Left lobe of liver (tissue), 2 donors: ENCODE measurements at places on chromosomes 2 and 18. TPM values are rescaled to one million over a fixed set of nuclear protein-coding genes. Genes with fewer than 3 reads are reported as not detected.

DNA sequence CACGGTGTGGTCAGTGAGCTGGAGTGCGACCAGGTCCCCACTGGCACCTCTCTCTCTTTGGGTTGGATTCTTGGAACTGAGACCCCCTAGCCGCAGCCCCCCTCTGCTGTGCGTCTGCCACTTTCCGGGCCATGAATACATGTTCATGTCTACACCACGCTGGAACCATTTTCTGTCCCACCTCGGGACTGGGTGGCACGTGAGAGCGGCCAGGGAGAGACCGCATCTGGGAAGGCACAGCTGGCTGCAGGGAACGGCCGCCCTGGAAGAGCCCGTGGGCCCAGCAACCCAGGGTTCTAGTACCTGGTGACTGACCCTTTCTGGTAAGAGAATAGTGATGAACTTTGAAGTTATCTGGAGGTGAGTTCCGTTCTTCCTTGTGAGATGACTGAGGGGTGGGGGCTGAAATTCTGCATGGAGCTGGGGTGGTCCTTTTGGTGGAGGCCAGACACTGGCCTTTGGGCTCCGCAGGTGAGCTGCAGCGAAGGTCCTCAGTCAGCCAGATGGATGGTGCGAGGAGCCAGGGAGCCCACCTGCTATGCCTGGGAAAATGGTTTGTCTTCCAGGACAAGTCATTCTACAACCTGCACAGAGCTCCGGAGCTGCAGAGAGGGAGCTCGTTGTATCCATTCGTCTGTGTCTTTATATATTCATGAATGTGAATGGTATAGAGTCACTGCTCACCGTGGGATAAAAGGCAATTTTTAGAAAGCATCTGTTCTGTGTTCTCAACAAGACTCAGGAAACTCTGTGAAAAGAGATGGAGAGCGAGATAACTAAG is 223.5 kb downstream of the NDUFA10 start:
- DNase-seq, result peak; percentile 33

Gene KLHL14
- total RNA-seq, result not detected

GRCh38 chr2:68738906-68739594 is 4.4 kb downstream of the ARHGAP25 start:
- DNase-seq, result no peak

DNA sequence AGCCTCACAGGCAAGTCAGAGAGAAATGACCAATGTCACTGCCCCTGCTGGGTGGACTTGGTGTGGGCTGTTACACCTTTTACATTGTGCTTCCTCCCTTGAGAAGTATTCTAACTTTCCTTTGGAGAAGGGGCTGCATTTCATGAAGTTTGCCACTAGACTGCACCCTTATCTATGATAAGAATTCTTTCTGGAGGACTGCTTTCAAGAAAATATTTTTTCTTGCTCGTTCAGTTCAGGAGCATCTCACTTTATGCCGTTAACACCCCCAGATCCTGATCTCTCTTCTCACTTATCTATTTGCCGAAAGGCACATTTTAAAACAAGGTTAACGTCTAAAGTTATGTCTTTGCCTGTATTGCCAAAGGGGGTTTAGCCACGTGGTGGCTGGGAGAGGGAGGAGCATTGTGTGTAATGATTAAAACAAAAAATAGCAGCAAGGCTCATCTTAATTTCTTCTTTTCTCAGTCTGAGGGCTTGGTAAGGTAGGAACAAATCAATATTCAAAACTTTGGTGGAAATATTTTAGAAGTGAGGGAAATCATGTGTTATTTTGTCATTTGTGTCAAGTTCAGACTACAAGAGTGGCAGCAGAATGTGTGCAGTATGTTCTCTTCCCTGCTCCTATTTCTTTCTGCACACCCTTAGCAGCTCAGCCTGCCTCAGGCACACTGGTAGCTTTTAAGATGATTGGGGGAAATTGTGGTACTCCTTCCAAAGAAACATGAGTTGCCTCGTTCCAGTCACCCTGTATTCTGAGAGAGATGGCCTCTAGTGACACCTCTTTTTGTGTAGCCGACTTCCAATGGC is 1.6 kb upstream of the IGFBP5 start:
- no peak for DNase-seq

- DNase-seq, result no peak
Measured at GRCh38 chr2:157732596-157732995, 103.9 kb upstream of the ACVR1C start.

- no peak for DNase-seq
Measured at GRCh38 chr2:126966601-126967000, 67.9 kb downstream of the TEX51 start.

DNA sequence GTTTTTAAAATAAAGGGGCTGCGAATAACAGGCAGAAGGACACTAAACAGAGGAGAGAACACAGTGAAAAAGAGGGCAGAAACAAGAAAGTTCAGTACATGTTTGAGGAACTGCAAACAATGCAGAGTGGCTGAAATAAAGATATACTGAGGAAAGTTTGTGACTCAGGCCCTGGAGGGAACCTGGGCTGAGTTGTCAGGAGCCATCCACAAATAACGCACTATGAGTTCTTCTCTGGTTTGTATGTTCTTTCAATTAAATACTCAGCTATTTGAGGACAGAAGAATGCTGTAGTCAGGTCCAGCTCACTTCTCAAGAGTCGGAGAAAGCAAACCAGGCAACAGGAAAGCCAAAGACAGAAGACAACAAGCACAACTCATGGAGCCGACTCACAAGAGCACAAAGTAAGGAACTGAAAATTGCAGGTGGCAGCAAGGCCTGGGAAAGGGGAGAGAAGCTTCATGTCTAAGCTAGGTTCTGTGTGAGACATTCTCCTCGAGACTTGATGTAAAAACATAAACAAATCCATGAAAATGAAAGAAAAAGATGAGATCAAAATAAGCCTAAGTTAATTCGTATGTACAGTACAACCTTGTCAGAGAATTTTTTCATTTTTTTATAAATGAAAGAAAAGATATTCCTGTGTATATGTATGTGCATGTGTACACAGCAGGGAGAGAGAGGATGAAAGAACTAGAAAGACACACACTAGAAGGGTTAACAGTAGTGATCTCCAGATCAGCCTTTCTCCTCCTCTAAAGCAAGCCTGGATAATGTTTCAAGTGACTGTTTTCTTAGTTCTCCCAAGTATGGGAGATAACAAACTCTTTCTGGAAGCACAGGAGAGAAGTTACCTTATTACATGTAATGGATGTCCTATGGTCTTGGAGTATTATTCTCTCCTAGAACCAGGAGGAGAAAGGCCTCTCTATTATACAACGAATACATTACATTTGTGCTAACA is 41.5 kb downstream of the CHN1 start:
- DNase-seq, result no peak

Gene LAPTM4A
- 120 TPM for total RNA-seq

- no peak for DNase-seq
Measured at GRCh38 chr2:196284144-196284844, 112.9 kb upstream of the STK17B start.

Gene CDH19
- total RNA-seq, result 2.3 TPM

Gene RALB
- total RNA-seq, result 16.3 TPM

- DNase-seq, result no peak
Measured at GRCh38 chr2:145085612-145086011, 565.7 kb upstream of the ZEB2 start.

DNA sequence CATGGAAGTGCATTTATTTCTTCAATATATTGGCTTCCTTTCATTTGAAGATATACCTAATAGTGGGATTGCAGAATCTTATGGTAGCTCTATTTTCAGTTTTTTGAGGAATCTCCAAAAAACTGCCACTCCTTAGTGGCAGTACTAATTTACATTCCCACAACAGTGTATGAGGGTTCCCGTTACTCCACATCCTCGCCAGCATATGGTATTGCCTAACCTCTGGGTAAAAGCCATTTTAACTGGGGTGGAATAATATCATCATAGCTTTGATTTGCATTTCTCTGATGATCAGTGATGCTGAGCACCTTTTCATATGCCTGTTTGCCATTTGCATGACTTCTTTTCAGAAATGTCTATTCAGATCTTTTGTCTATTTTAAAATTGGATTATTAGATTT is 471.9 kb upstream of the UBE2E3 start:
- DNase-seq, result no peak

GRCh38 chr18:70126832-70127231 is 78.7 kb downstream of the RTTN start:
- no peak for DNase-seq

Gene UGT1A1
- total RNA-seq, result 152 TPM

Gene TUBB8B
- not detected for total RNA-seq

DNA sequence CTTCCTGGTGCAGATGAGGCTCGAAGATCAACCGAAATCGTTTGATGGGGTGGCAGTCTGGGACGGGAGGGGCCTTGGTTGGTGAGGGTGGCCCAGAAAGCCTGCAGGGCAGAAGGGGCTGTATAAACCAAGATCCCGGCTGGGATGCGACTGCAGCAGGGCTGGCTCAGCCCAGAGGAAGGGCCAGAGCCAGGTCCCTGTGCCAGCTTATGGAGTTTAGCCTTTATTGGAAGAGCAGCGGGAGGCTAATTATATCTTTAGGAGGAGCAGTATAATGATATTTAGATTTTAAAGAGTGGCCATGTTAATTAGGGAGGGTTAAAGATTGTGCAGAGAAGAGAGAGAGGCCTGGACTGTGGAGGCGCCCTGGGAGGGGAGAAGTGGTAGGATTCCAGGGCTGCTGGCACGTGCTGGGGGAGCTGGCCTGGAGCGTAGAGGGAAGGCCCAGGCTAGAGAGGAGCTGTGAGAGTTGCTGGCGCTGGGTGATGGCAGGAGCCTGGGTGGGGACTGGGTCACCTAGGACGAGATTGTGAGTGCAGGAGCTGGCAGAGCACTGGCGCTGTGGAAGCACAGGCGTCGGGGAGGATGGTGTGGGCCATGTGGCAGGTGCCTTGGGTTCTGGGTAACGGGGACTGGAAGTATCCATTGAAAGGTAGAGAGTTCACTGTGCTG is 25.1 kb downstream of the TRAF3IP1 start:
- no peak for DNase-seq

GRCh38 chr2:190789074-190790004 is 91.3 kb upstream of the GLS start:
- no peak for DNase-seq

DNA sequence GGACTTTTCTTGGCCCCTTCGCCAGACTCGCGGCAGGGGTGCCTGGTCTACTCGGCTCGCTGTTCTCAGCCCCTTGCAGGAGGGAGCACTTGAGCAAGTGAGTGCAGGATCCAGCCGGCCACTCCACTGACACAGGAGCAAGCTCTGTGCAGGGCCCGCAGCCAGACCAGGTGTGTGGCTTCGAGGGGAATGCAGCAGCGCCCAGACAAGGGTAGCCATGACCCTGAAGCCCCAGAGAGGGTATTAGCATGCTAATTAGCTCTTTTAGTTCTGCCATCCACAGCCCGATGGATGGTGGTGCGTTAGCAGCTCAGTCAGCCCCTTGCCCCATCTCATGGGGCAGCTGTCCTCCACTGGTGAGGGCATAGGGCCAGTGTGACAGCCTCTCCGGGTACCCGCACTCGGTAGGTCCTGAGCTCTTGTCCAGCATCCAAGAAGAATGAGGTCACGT is 103.2 kb upstream of the HS6ST1 start:
- no peak for DNase-seq

GRCh38 chr2:181542170-181542569 is 85.0 kb downstream of the ITGA4 start:
- no peak for DNase-seq

DNA sequence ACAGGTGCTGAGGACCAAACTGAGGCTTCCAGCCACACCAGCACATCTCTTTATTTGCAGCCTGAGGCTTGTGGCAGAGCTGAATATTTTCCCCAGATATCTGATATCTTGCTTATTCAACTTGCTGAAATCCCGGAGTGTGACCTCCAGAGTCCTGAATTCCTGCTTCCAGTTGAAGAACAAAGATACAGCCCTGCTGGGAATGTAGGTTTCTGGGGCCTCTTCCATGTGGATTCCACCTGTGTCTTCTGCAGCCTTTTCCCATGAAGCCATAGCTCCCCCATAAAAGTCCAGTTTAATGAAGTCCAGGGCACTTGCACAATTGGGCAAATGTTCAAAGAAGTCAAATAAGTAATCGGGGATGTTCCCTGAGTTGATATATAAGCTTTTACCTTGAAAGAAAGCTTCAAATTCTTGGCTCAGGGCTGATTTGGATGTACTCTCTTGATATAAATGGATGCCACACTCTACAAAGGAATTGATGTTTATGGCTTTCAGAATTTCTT is 14.9 kb downstream of the NLRC4 start:
- DNase-seq, result no peak

- no peak for DNase-seq
Measured at GRCh38 chr2:36554531-36554930, 43.4 kb downstream of the FEZ2 start.

Gene VIT
- total RNA-seq, result not detected

- DNase-seq, result no peak
Measured at GRCh38 chr2:74221604-74222299, 23.3 kb downstream of the MTHFD2 start.

Gene TMEM200C
- 3.7 TPM for total RNA-seq

DNA sequence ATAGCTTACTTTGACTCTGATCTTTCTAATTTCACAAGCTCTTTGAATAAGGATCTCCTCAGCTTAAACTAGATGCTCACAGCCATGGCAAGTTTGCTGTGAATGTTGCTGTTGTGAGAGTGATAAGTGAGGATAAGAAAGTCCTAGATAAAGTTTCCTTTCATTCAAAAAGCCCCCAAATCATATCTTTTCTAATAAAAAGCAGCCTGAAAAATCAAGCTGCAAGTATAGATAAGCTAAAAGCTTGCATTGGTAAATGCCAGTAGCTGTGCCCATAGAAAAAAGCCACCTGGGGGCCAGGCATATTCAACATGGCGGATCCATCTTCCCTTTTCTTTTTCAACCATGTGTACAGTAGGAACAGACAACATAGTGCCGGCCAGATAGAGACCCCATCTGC is 4.3 kb downstream of the NLRC4 start:
- no peak for DNase-seq

- no peak for DNase-seq
Measured at GRCh38 chr18:60560071-60560470, 187.5 kb upstream of the MC4R start.

GRCh38 chr2:86107031-86107430 is 996 bp downstream of the PTCD3 start:
- DNase-seq, result no peak

DNA sequence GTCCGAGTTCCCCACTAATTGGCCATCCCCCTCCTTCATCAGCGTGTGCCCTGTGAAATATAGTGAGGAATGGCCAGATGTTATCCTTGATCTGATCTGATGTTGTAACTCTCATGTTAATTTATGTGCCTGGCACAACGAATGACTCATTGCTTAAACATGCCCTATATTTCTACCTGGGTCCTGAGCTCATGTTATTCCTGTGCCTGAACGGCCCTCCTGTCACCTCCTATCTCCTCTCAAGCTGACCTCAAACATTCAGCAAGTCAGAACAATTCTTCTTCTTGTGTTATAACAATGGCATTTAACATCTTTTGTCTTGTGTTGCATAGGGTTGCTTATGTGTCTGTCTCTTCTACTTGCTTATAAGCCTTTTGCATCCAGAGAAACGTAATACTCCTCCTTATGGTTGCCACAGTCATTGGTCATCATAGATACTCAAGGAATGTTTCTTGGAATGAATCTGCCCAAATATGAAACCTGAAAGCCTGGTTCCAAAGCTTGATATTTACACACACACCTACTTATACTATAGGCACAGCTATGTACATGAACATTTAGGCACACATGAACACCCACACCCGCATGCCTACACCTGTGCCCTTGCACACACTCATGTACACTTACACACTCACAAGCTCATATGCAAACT is 80.2 kb upstream of the PHLPP1 start:
- DNase-seq, result no peak

- DNase-seq, result no peak
Measured at GRCh38 chr2:28080911-28081310, 190.4 kb downstream of the BABAM2 start.
